HS-5 (cell line): ENCODE measurements at places on chromosomes 5 and 9.

- DNase-seq = no peak
These were observed 85.8 kb upstream of the IER5L start for GRCh38 chr9:129263836-129264235.

DNA sequence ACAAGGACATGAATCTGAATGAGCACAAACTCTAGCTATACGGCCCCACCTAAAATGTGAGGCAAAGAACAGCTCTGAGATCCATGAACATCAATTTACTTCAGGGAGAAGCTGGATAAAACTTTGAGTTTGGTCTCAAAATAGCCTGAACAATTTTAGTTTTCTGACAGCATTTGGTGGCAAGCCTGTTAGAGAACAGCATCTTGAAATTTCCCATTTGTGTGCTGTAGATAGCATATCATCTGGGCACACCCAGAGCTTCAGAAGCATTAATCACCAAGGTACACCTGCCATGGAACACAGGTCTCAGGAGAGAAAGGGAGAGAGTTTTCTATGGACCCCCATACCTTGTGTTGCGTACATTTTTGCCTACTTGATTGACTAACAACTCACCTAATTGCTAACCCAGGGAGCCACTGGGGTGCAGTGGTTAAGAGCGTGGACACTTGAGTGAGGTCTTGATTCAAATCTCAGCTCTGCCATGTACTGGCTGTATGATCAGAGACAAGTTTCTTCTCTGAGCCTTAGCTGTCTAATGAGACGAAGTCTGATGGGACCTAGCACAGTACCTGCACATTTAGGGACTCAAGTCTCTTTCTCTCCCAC is 264.9 kb downstream of the PIK3R1 start:
- no peak for DNase-seq

- no peak for DNase-seq
These were observed 159.7 kb upstream of the RAPGEF1 start for GRCh38 chr9:131899296-131900228.

DNA sequence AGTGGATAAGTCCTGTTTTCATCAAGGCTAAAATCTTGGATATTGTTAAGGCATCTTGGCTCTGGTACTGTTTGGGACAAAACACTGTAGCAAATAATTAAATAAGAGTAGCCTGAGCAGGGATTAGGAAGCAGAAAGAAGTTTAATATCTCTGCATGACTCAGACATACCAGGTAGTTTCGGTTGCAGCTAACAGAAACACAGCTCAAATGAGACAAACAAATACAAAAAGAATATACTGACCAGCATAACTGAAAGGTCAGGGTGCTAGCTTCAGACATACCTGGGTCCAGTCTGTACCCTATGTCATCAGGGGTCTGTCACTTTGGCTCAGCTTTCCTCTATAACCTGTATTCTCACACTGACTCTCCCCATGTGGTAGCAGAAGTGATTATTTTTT is 156.4 kb upstream of the MAP3K1 start:
- DNase-seq = no peak

DNA sequence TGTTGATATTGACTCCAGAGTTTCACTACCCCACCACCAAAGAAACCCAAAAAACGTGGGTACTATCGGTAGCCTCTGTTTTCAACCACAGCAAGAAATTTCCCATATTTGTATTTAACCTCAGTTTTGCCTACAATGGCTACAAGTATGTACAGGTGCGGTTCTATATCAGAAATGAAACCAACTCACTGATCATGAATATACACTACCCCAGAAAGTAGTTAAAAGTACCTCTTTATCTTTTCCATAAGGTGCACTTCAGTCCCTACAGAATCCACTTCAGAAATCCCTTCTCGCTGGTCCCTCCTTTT is 140.6 kb upstream of the SLC12A2 start:
- DNase-seq = no peak

DNA sequence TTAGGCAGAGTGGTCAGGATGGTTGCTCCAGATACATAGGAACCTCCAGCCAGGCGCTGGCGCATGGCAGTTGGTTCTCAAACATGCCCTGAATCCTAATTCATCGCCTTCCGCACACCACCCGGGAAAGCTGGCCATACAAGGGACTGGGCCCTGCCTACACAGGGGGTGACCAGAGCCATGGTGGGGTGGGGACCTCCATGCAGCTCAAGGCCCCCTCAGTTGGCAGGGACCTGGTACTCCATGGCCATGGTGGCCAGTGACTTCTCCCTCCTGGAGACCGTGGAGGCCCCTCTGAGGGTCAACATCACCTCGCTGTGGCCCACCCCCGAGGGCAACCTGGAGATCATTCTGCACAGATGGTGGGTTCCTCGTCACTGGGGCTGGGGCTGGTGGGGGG is 26.8 kb downstream of the PAEP start:
- DNase-seq = no peak

- DNase-seq = no peak
These were observed 151.8 kb upstream of the RAD23B start for GRCh38 chr9:107131108-107131799.

DNA sequence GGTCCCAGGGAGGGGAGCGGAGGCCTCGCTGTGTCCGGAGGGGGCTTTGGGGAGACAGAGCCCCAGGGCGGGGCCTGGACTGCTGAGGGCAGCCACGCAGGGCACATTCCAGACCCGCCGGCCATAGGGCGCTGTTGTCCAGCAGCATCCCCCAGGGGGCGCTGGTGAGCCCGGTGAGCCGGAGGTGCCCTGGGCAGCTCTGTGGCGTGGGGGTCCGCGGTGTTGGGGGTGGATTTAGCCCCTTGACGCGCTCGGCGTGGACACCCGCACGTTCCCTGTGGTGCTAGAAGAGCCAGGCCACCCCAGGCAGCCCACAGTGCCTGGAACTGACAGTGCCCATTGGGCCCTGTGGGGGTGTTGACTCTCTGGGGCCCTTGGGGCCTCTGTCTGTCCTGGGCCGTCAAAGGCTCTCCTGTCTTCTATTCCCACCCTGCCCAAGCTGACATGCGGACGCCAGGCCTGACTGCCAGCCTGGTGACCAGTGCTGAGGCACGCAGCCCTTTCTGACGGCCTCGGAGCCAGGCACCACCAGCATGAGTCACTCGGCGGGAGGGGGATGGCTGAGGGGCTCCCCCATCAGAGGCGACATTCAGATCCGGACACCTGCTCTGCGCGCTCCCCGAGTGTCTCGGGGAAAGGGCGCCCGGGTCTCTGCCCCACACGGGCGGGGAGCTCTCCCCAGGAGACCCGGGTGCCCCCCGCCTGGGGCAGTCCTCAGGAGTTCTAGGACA is 23.9 kb downstream of the TPPP start:
- DNase-seq = no peak

DNA sequence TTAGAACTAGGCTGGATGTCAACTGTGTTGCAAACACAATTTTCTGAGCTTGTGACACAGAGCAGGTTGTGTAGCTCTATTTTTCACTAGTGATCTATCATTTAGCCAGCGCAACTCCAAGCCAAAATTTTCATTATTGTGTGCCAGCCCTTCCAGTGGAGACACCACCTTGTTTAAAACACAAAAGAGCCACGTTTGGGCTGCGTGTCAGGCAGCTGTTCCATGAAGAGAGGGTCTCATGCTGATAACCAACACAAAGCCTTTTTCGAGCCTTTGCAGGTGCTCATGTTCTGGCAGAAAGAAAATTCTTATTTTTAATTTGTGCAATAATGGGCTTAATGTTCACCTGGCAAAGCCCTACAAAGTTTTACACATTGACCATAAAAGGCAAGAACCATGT is 237.6 kb upstream of the RGMB start:
- no peak for DNase-seq

GRCh38 chr5:72478276-72478675 is 28.9 kb downstream of the ZNF366 start:
- DNase-seq = no peak

DNA sequence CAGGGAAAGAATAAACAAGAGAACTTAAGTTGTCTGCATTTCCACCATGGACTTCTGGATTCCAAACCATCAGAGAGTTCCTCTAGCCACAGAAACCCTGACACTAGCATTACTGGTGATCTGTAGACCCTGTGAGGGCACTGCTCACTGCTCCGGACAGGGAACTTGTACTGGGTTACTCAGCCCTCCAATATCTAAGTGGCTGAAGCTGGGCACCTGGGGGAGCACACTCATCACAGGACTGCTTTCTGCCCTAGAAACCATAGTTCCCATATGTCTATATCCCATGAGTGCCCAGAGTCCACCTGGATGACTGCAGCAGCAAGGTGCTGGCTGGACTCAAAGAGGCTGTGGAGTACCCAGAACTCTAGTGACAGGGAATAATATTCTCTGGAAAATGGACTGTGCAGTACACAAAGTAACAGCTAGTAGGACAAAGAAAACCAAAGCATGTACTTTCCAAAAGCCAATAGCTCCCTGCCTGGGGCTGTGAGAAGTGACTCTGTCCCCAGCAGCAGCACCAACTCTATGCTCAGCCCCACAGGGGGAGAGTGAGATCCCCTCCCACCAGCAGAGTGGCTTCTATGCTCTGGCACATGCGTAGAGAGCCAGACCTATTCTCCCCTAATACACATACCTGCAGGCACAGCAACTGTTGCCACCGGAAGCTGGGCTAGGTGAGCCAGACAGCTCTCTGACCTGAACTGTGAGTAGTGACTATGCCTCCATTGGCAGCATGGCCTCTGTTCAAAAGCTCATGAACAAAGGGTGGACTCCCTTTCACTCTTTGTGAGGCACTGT is 472.9 kb upstream of the FTMT start:
- no peak for DNase-seq

DNA sequence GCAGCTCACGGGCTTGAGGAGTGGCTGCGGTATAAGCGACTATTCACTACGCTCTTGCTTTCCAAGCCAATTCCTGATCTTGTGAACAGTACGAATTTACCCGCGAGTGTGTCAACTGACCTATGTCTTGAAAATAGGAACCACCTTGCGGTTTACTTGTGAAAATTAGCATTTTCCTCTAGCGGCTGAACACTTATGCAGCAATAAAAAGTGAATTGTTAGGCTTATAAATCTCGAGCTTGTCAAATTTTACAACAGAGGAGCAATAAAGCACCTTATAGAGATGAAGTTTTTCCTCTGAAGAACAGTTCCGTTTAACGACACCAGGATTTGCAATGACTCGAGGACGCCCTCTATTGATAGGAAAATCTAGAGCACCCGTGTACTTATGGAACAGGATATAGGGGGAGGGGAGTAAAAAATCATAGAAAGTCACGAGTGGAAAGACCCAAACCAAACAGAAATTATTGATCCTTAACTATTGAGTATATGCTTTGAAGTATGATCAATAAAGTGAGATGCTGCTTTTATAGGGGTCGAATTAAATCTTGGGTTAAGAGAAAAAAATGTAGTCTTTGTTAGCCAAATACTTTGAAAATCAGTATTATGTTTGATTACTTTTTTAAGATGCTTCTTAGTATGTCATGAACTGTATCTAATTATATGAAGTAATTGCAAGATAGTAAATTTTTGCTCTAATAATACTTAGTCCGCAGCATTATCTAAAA is 1.9 kb upstream of the RGMB start:
- DNase-seq = peak; percentile 93

- no peak for DNase-seq
These were observed 218.9 kb downstream of the MAT2B start for GRCh38 chr5:163724305-163724704.

DNA sequence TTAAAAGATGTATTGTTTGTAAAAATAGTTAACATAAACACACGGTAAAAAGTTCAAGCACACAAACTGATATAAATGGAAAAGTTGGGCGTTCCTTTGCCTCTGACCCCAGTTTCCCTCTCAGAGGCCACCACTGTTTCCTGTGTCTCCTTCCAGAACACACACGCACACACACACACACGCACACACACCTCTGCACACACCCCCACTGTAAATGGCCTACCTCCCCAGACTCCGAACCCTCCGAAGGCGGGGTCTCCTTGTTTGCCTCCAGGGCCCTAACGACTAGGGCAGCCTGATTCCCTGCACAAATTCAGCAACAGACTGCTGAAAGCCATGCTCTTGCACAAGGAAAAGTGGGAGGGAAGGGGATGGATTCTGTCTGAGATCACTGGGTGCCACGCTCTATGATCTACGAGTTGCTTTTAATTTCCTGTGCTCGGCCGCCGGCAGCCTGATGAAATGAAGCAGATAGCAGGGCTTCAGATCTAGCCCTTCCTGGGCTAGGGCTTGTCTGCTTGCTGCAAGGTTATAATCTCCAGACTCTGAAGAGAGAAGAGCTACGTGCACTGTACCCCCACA is 184.0 kb upstream of the IL12B start:
- no peak for DNase-seq

DNA sequence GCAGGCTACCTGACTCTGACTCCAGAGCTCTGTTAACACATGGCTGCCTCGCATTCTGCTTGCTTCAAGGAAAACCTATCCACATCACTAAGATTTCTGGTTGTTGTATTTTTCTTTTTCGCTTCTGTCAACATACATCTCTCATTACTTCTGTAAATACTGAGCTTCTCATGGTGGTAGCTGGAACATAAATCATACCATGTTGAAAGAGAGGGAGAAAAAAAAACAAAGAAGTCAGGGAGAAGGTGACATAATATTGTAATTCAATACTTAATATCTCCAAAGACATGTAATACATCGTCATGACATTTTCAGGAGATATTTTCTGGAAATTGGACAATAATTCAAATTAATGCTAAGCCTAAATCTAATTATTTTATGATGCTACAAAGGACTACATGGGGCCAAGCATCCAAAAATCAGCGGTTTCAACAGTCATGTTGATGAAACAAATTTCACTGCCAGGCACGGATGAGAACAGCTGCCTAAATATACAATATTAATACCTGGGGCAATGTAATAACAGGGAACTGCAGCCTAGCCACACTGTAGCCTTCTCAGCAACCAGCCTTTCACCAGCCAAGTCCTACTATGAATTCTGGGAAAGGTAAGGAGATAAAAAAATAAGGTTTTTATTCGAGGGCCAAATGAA is 332.0 kb downstream of the TRIM32 start:
- DNase-seq = no peak

GRCh38 chr5:169169783-169170182 is 131.2 kb downstream of the SLIT3 start:
- no peak for DNase-seq

DNA sequence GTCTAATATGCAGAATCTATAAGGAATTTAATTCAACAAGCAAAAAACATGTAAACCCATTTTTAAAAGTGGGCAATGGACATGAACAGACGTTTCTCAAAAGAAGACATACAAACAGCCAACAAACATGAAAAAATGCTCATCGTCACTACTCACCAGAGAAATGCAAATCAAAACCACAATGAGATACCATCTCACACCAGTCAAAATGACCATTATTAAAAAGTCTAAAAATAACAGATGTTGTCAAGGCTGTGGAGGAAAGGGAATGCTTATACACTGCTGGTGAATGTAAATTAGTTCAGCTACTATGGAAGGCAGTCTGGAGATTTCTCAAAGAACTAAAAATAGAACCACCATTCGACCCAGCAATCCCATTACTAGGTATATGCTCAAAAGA is 3.1 kb upstream of the KLHL3 start:
- no peak for DNase-seq

GRCh38 chr5:143558048-143558447 is 154.6 kb upstream of the NR3C1 start:
- no peak for DNase-seq

GRCh38 chr5:79297661-79298060 is 61.7 kb downstream of the JMY start:
- no peak for DNase-seq

GRCh38 chr9:86443992-86444391 is 89.8 kb upstream of the TUT7 start:
- no peak for DNase-seq
